Mammary epithelial cell (primary cell): ENCODE measurements at places on chromosomes 3 and 15. TPM values are rescaled to one million over a fixed set of nuclear protein-coding genes. Genes with fewer than 3 reads are reported as not detected.

The SPPL2A gene
- 32.0 TPM for polyA plus RNA-seq

The CD200R1L gene
- polyA plus RNA-seq = not detected

The AADACL2 gene
- polyA plus RNA-seq = not detected

The ENTPD3 gene
- polyA plus RNA-seq = 1.6 TPM

The SENP2 gene
- 7.7 TPM for polyA plus RNA-seq

The HESX1 gene
- polyA plus RNA-seq = 0.31 TPM
